ENCODE measurements at places on chromosomes 11 and 22.
A peak's percentile ranks its signal among the peaks of the same experiment; 100 is the strongest.

DNA sequence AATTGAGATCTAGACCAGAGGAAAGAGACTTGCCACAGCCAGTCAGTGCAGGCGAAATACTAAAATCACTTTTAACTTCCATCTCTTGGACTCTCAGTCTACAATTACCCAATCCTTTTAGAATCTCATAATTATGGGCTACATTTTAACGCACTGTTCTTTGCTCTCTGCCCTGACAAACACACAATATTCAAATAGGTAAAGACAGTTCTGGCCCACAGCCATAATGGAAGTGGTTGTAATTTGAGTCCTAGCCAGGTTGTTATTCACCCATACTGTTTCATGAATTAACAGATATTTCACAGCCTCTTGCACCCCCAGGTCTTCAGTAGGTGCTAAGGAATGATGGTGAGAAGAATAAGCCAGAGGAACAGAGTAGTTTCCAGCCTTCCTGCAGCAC lies 830 bp downstream of the C11orf97 start:
- no peak for DNase-seq

GRCh38 chr11:11382858-11383532 lies 29.9 kb upstream of the CSNK2A3 start:
- no peak for DNase-seq

- DNase-seq, result no peak
Observed at GRCh38 chr22:24591286-24591830, 1.5 kb downstream of the LRRC75B start.

DNA sequence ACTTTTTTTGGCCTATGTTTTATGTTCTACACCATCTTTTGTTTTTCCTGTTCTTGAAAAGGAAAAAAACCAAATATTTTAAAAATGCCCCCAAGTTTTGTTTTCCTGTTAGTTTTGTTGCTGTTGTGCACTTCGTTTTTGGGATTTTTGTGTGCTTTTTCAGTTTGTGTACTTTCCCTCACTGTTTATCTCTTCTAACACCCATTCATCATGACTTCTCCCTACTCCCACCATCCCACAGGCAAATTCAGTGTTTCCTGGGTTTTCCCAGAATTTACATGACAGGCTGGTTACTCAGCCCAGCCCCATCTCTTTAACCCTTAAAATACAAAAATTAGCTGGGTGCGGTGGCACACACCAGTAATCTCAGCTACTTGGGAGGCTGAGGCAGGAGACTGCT lies 15.6 kb downstream of the TMEM123 start:
- no peak for DNase-seq

- no peak for DNase-seq
Observed at GRCh38 chr22:26979294-26979693, 321.9 kb downstream of the MIAT start.

DNA sequence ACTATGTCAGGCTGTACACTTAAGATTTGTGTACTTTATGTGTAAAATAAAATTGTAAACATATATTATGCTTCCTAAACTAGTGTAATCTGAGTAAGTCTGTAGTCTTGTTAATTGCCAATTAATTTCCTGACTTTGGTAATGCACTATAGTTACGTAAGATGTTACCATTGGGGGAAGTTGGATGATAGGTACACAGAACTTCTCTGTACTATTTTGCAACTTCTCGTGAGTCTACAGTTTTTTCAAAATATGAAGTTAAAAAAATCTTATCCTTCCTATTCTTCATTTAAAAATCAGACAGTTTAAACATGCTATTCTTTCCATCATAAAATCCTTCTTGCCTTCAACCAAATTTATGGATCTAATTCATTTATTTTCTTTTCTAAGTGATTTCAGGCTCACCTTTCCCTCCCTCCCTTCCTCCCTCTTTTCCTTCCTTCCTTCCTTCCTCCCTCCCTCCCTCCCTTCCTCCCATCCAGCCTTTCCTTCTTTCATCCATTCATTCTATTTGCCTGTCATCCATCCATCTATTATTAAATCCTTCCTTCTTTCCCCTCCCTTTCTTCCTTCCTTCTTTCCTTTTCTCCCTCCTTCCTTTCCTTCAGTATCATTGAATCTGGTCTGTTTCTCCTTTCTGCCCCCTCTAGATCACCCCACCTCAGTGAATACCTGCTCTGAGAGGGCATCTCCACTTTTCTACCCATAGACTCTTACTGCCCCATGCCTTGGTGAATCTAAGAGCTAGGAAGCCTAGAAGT lies 22.1 kb upstream of the ASCC2 start:
- DNase-seq, result no peak

DNA sequence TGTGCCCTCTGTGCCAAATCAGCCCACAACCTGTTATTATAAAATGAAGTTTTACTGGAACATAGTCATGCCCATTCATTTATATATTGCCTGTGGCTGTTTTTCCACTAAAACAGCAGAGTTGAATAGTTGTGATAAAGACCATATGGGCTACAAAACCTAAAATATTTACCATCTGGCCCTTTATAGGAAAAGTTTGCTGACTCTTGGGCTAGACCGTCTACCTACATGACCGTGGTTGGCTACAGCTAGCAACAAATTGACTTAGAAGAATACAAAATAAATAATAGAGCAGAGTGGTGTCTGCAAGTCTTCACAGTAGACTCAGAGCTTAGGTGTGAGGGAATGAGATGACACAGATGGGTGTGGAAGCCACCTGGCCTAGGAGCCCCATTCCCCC lies 11.2 kb upstream of the IL18BP start:
- DNase-seq, result no peak

GRCh38 chr11:78444726-78445125 lies 27.1 kb upstream of the GAB2 start:
- DNase-seq, result no peak

DNA sequence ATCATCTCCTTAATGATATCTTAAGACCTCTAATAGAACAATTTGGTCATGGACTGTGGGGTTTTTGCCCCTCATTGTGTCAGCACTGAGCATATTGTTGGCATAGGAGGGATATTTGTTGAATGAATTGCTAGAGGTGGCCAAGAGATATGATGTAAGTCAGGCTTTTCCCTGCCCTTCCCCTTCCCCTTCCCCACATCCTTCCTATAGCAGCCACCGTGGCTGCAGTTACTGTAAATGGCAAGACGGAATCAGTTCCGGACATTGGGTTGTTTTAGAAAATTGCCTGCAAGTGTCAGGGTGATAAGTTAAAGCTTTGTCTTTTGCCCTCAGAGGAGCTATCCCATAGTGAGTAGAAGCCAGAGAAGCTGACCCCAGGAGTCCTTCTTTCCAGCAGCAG lies 23.0 kb downstream of the LIMK2 start:
- DNase-seq, result no peak

DNA sequence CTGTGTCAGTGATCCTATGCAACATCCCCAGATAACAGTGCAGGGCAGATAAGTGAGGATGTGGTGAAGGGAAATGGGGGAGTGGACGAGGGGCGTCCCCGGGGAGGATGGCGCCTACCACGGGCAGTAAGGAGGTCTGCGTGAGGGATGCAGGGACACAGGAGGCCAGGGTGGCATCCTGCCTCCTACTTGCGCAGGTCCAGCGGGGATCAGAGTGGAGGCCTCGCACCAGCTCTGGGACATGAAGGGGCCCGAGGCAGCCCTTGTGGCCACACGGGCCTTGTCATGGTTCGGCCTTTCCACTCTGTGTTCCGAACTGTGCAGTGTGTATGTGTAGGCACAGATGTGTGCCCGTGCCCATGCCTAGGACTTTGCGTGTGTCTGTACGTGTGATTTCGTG lies 1227.5 kb downstream of the BRD1 start:
- no peak for DNase-seq

DNA sequence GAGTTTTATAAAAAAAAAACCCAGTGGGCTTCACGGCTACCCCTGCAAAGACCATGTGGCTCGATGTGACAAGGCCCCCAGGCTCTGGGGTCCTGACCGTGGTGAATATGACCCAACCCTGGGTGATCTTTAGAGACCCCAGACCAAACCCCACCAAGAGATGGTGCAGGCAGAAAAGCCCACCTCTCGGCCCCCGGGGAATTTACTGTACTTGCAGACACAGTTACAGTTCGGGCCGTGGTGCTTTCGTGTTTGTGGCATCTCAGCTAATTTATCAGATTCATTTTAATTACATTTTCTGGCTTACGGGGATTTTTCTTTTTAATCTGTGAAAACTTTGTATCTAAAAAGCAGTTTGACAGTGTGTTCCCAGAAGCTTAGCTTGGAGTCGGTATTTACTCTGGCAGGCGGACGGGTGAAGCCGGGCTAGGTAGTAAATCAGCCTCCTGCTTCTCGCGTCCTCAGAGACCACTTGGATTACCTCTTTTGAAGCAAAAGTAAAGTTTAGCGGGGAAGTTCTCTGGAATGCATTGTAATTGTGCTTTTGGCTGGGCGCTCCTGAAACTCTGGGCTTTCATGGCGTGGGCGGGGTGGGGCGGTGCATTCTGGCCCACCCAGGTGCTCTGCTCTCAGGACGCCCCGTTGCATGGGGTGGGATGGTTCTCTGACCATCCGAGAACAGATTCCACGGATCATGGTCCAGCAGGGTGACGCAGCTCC lies 25.3 kb downstream of the ANO1 start:
- DNase-seq, result no peak

- DNase-seq, result peak; percentile 83
Observed at GRCh38 chr22:19448076-19448607, 631 bp upstream of the C22orf39 start.

DNA sequence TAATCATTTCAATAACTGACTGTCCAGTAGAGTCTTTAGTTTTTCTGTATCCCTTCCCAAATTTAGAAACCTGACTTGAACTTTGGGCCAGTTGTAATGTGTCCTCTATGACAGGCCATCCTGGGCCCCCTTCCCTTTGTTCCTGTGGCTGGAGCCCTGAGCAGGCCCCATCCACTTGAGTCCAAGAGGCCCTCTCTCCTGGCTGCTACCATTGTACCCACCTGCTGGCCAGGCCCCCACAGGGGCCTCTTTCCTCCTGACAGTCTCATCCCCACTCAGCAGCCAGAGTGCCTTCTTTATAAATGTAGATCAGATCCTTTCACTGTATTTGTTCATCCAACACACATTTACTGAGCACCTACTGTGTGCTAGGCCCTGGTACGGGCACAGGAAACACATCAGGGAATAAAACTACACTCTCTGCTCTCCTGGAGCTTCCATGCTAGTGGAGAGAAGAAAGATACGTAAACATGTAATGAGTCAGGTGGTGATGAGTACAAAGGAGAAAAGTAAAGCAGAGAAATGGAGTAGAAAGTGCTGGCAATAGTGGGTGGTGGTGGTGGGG lies 2.7 kb upstream of the LRP5 start:
- DNase-seq, result peak; percentile 15

GRCh38 chr11:26847977-26848376 lies 126.1 kb upstream of the SLC5A12 start:
- no peak for DNase-seq

DNA sequence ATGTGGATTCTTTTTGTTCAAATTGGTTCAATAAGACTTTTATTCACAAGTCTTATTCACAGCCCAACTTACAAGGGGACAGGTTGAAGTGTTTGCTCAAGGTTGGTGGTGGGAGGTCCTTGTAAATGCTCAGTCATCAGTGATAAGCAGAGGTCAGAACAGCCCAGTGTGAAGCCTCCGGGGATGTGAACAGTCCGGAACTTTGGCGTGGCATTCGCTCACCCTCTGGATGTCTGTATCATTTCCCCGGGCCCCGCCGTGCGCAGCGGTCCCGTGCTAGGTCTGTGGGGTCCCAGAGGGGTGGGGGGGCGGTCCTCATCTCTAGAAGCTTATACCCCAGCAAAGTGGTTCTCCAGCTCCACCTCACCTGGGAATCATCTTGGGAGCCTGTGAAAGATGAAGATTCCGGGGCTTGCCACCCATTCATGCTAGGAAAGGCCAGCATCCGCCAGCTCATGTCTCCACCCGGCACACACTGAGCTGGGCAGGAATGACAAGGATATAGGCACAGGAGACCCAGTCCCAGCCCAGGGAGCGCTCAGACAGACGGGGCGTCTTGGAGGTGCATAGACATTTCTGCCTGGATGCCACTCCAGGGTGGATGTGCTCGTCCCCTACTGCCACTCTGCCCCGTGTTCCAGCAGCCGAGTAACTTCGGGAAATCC lies 327.5 kb downstream of the TBC1D22A start:
- DNase-seq, result no peak

DNA sequence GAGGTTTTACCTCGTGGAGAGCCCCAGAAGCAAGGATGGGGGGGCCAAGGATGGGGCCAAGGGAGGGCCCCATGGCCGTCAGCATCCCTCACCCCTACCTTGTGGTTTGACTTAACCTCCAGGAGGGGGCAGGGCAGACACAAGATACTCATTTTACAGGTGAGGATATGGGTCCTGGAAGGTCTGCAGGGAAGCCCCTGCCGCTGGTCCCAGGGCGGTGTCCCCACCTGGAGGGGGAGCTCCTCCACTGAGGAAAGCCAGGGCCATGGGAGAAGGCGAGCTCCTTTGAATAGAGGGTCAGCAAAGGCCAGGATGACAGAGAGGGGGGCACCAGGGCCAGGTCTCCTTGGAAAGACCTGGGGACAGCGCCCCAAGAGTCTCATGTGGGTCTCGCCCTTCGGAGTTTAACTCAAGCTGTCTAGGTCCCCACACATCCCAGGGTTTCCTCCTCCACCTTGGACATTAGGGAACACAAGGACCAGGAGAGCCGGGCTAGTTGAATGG lies 5.9 kb upstream of the ADORA2A start:
- peak; percentile 85 for DNase-seq

DNA sequence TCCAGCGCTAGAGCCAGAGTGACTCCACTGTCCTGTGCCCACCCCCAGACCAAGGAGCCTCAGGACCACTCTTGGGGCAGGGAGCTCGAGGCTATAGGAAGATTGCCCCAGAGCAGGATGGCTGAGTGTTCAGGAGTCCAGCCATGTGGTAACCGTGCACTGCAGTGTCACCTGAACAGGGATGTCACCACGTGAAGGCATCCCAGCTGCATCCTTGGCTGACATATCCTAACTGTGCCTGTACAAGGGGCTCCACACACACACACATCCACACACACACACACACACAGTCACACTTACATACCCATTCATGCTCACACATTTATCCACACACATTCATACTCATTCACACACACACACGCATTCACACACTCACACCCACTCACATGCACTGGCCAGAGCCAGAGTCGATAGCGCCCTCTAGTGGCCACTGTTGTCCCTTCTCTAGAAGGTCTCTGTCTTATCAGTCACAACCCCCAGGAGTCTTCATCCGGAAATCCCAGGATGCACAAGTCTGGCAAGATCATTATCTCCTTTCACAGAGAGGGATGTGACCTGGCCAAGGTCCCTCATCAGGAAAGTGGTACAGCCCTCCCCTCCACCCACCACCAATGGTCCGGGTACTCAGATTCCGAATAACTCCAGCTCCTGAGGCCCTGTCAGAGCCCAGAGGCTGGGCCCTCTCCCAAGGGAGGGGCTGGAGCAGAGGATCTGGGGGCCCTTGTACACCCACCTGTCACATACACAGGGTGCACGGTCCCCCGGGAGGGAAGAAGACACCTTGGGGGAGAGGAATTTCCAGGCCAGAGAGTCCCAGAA lies 55.1 kb downstream of the IGLL5 start:
- DNase-seq, result peak; percentile 65

GRCh38 chr22:31504282-31504681 lies 7.9 kb downstream of the SFI1 start:
- DNase-seq, result no peak

- no peak for DNase-seq
Observed at GRCh38 chr11:80136991-80137390, 696.2 kb upstream of the TENM4 start.

Measured in HuH-7.5 (cell line).